Fibroblast of skin of back (primary cell): ENCODE measurements at places on chromosomes 2 and 18.

DNA sequence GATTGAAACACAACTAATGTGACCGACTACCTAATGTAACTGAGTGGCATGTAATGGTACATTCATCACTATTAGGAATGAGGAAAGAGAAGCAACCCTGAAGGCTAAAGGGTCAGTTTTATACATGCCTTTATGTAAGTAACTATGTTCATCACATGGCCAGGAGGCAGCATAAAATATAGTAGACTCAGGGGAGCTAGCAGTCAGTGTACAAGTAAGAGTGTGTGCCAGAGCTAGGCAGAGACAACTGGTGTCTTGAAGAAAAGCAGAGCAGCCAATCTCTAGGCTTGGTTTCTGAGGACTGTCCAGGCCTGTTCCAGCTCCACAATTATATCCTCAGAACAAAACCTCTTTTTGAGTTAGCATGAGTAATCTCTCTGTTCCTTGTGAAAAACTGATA lies 18.1 kb downstream of the SMAD2 start:
- DNase-seq, result no peak

- no peak for DNase-seq
Measured at GRCh38 chr2:38709567-38710194, 41.5 kb downstream of the SRSF7 start.

DNA sequence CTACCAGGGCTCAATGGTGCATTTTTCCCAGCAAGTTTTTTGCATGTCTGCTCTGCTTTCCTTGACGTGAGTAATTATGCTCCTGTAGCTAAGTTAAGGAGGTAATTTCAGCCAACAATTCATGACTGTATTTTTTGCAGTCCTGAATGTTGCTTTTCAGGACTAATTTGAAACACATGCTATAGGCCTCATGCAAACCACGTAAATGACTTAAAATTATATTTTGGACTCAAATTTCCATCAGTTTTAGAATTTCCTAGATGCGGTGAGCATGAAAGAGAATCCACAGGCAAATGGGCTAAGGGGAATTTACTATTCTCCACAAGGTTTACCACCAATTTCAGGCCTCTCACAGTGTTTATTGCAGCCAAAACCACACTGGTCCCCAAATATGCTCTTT lies 589.9 kb upstream of the LRRTM1 start:
- DNase-seq, result no peak

GRCh38 chr2:150679456-150680120 lies 192.1 kb upstream of the RND3 start:
- DNase-seq, result peak; percentile 32

DNA sequence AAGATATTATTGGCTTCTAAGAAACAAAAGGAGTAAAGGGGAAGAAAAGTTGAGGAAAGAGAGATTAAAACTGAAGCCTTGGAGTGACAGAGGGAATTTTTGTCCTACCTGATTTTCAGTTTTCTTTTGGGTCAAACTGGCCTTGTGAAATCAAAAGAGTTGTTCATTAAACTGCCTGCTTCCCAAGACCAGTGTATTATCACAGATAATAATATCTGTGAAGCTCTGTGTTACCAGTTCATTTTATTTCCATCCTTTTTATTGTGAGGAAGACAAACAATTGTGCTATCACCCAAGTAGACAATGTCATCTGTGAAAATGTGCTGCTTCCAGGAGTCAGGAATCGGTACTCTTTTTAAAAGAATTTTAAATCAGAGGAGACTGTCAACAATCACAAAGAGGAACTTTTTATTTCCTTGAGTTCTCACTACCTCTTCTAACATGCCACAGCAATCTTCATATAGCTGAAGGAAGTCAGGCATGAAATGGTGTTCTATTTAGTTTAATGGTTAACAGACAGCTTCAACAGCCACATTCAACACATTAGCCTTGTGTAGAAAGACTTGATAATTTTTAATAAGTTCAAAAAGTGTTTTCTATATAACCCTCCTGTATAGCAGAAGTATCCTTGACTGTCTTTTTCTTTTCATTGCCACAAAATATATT lies 554.8 kb downstream of the PIK3C3 start:
- no peak for DNase-seq
